AML-193 (cell line): ENCODE measurements at places on chromosomes 12 and 14.
A peak's percentile ranks its signal among the peaks of the same experiment; 100 is the strongest.

DNA sequence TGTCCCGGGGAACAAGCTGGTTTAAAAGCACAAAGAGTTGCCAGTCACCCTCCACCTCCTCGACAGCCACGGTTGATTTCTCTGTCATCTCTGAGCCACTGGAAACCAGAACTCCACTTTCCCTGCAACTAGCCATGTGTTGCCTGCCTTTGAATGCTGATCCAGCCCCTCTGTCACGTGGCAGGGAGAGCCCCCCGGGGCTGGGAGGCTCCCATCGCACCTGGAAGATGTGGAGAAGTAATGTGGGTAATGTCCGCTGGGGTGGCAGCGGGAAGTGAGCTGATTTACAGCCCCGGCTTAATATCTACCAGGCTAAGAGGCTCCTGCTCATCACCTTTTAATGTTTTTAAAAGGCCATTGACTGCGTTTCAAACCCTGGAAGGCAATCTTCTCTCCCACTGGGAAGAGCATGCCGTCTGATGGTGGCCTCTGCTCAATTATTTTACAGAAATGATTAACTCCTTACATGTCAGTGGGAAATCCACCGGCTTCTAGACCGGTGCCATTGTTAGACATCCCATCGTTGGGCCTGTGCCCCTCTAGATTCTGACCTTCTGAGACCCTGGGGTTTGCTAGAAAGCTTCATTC is 7.4 kb downstream of the PRIMA1 start:
- no peak for DNase-seq

DNA sequence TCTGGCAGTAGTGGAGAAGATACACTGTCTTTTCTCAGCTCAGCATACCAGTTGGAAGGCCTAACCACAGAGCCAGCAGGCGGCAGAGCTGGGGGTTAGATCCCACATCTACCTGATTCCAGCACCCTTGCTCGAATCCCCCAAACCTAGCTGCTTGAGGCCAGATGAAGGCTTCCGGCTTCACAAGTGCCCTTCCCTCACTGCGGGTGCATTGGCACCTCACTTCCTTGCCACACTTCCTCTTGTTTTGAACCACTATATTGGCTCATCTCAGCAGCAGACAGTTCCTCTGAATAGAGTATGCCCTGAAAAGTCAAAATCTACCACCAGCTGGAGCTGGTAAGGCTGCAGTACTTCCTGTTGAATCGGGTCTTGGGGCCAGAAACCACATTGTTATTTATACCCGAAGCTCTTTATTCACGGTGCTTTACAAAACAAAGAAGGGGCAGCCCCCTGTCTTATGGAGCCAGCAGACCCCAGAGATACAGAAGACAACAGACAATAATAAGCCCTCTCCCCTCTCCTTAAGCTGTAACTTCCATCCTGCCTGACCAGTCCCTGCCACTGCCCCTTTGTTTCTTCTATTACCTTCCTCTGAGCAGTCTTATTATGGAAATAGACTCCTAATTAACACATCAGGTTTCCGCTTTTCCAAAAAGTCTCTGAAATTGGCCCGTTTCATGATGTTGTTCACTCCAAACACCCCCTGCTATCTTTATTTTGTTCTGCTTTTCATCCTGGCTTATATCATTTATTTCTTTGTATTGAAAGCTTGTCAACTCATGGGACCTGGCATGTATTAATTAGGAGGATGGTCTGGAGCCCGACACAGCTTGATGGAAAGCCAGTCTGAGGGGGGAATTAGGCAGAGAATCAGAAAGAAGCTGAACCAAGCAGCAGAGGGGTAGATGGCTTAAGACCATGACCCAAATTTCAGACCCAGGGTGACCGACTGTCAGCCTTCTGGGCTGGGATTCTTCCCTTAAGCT is 233.5 kb downstream of the EFCAB11 start:
- DNase-seq: peak; percentile 99

- DNase-seq: no peak
Measured at GRCh38 chr12:114420182-114420943, 14.4 kb upstream of the TBX5 start.

DNA sequence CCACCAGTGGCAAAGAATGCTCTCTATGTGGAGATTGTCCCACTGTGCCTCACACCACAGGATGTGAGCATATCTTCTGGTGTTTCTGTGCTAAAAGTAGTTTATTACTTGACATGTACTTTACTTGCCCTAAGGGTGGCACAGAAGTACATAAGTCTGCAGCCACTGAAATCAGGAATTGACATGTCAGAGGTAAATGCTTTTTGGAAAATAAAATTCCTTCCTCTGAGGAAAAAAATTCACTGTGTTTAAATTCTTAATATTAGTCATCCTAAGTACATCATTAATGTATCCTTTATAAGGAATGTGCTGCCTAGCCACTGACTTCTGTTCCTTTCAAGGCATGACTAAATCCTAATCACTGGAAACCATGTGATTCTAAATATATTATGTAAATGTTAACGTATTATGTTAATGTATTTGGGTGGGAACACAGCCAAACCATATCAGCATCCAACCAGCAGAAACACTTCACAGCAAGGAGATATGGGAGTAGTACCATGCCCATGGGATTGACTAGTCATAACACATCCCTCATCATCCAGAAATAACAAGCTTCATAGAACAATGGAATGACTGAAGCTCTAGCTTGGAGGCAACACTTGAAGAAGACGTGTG is 239.7 kb upstream of the PPFIA2 start:
- DNase-seq: no peak

GRCh38 chr14:51444353-51445000 is 204.4 kb downstream of the TMX1 start:
- DNase-seq: no peak

- no peak for DNase-seq
Measured at GRCh38 chr14:89388853-89389252, 28.2 kb downstream of the FOXN3 start.

GRCh38 chr14:33879684-33880286 is 71.1 kb downstream of the EGLN3 start:
- no peak for DNase-seq

- DNase-seq: no peak
Measured at GRCh38 chr12:114704096-114704495, 20.1 kb upstream of the TBX3 start.

DNA sequence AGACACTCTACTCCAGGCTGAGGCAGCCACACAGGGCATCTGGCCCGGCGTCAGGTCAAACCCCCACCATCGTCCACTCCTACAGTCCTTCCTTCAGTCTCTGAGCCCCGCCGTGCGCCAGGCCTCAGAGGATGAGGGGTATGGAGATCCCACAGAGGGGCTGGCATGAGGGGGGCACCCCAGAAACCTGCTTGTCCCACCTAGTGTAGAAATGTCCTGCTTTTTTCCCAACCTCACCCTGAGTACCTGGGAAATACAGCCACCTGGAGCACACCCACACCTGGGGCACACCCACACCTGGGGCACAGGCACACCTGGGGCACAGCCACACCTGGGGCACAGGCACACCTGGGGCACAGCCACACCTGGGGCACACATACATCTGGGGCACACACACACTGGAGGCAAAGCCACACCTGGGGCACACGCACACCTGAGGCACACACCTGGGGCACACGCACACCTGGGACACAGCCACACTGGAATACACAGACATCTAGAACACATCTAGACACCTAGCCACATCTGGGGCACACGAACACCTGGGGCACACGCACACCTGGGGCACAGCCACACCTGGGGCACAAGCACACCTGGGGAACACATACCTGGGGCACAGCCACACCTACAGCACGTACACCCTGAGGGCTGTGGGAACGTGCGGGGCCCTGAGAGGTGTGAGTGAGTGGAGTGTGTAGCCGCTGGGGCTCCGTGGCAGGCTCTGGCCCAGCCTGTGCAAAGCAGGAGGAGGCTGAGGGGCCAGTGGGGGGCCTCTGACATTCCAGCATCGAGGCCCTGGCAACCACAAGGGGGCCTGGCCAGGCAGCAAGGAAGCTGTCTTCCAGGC is 18.4 kb downstream of the AKT1 start:
- DNase-seq: no peak

- no peak for DNase-seq
Measured at GRCh38 chr14:68349900-68350629, 442.8 kb downstream of the ZFP36L1 start.

DNA sequence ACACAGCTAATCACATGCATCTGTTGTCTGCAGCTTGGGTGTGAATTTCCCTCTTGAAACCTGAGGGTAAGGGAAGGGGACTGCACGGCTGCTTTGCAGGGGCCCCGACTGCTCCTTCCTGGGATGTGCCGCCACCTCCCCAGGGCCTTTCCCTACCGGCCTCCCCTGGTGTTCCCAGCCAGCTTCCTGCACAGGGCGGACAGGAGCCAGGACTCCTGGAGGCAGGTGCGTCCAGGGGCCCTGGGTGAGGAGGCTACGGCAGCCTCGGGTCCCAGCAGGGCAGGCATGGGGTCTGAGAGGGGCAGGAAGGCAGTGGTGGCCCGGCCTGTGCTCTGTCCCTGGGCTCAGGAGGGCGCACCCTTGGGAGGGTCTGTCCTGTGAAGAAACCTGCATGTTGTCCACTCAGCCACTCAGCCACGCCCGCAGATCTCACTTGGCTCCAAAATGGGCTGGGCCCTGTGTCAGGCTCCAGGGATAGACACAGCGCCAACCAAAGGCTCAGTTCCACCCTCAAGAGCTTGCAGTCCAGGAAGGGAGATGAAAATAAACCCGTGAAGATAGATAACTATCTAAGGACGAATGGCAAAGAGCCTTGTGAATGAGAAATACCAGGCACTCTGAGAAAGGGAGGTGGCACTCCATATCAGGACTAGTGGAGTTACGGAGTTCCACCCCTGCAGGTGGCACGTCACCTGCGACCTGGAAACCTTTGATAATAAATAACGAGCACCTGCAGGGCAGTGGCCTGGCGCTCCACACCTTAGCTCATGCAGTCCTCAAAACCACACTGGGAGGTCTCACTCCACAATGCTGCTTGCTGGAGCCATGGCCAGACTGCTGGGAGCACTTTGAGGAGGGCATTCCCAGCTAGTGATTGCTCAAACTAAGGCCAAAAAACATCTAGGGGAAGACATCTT is 427.4 kb downstream of the AACS start:
- no peak for DNase-seq

DNA sequence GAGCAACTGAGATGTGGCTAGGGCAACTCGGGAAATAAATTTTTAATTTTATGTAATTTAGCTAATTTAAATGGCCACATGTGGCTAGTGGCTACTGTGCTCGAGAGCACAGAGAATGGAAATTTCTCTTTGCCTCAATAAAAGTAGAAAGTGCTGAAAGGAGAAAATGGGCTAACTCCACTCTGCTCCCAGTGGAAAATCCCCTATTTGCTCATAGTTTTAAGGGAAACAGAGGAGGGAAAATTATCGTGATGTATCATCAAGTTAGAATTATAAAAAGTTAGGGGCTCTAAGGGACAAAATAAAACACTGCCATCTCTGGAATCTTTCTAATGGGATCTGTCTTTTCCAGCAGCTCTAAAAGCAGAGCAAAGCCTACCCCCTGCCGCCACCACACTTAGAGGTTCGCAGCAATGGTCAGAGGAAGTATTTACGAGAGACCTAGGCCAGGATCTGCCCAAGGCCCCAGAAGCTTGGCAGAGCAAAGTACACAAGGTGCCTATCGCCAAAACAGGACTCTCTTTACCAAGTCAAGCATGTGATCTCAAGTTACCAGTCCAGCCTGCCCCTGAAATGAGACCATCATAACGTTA is 220.7 kb downstream of the PPM1H start:
- DNase-seq: no peak

DNA sequence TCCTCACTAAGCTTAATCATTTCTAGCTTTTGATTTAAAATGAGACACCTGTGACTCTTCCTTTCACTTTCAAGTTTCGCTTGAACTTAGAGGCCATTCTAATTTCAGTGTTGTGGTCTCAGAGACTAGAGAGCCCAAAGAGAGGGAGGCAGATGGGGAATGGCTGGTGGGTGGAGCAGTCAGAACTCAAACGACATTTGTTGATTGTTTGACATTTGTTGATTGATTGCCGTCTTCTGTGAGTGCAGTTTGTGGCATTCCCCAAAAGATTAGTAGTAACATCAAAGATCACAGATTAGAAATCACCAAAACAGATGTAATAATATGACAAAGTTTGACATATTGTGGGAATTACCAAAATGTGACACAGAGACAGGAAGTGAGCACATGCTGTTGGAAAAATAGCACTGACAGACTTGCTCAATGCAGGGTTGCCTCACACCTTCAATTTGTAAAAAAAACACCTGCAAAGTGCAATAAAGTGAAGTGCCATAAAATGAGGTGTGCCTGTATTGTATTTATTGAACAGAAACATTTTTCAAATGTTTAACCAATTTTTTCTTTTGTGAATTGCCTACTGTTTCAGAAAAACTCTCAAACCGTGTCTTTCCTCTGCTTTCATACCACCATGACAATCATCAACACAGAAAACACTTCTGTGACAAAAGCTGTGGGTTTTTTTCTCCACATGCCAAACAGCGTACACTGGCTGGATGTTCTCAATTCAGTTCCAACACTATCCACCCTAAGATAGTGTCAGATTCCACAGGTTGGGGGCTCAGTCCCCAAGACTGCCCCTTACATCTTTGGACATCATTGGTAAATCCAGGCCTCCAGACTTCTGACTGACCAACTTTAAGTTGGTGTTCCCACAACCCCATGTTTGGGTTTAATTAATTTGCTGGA is 376.3 kb upstream of the RGS6 start:
- DNase-seq: peak; percentile 40

DNA sequence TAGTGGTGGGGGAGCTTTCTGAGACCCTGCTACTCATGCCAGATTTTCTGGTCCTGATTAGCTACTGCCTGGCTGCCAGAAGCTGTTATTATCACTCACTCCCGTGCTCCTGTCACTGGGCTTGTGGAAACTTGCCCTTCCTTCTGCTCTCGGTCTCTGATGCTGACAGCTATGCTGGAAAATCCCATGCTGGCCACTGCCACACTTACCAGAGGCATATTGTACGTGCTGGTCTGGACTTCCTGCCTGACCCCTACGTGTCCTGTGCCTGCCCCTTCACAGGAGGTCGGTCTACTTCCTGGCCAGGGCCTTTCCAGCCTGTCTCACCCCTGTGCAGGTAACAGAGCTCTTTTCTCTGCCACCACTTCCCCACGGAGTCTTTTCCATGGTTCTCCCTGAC is 149.4 kb upstream of the PLEKHG7 start:
- DNase-seq: no peak

DNA sequence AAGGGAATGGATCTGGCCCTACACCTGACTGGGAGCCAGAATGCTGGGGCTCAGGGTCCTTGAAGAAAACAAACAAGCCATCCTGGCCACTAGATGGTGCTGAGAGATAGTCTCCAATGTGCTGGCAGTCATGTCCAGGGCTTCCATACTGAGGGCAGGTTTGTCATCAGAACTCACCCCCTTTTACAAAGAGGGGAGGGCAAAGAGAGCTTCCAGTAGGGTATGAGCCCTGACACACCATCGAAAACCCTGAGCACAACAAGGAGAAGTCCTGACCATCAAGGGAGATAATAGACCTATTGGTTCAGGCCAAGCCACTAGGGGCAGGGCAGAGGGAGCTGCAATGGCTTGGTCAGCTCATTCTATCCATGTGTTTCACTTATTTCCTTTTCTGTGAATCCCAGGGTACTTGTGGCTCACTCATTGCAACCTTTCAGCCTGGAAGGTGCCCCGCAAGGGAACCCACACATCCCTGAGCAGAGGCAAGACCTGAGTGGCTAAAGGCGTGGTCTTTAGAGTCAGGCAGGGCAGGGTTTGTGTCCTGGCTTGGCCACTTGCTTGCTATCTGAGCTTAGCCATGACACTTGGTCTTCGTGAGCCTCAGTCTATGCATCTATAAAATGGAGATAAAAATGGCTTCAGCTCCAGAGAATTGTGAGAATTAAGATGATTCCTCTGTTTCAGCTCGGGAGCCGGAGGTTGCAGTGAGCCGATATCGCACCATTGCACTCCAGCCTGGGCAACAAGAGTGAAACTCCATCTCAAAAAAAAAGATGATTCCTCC is 6.2 kb upstream of the PLEKHH1 start:
- DNase-seq: peak; percentile 39
